ENCODE measurements at places on chromosomes 16 and 17. TPM values are rescaled to one million over a fixed set of nuclear protein-coding genes. Genes with fewer than 3 reads are reported as not detected.

The CCL4L2 gene
- total RNA-seq, result not detected

The HSD17B2 gene
- total RNA-seq, result not detected

The ICAM2 gene
- total RNA-seq, result 15.1 TPM

The PLD6 gene
- 4.7 TPM for total RNA-seq

The ZSCAN10 gene
- total RNA-seq, result not detected

The OTOA gene
- total RNA-seq, result under 0.01 TPM

The CNGB1 gene
- total RNA-seq, result not detected

Measured in subcutaneous preadipocyte (primary cell).